Cortex of kidney (tissue), 1 donor: ENCODE measurements at places on chromosomes 13 and 19.
A peak's percentile ranks its signal among the peaks of the same experiment; 100 is the strongest.

DNA sequence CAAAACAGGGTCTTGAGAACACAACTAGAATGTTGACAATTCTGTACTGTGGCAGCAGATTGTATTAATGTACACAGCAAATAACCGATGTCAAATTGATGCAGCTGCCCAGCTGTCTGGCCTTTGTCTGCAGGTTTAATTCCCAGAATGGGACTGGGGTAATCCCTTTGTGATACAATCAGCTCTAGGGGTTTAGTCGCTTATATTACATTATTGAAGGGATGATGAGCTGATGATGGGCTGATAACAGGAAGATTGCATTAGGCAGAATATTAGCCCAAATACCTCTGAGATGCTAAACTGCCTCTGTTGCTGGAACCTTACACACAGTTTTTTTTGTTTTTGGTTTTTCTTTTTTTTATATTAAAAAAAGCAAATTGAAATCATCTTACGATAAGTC is 265.0 kb downstream of the RBM26 start:
- DNase-seq = no peak

- no peak for DNase-seq
Observed at GRCh38 chr13:34364633-34365032, 546.7 kb downstream of the RFC3 start.

DNA sequence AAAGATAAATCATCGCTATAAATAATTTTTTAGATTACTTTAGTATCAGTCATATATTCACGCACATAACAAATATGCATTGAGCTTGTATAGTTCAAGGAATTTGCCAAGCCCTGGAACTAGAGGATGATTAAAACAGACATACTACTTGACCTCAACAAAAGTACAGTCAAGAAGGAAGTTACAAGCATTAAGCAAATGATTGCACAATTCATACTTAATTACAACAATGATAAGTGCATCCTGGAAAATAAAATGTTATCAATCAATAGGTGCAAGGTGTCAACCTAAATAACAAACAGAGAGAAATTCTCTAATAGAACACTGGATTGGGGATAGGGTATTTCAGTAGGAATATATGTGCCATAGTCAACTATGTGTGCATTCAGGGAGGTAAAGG is 491.2 kb downstream of the GPC5 start:
- no peak for DNase-seq

DNA sequence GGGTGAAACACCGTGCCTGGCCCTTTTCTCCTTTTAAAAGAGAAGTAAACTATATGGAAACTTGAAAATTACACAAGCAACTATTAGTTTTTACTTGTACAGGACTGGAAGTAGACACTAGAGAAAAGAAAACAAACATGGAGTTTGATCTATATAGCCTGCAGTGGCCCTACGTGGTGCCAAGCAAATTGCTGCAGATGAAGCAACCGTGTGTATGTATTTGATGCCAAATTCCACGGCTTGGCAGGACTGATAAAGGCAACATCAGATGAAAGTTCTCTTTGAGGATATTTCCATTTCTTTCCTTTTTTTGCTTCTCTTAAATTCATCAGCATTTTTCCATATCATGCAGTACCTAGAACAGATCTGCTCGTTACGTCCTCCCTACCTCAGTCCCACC is 49.8 kb downstream of the ATP8A2 start:
- no peak for DNase-seq

DNA sequence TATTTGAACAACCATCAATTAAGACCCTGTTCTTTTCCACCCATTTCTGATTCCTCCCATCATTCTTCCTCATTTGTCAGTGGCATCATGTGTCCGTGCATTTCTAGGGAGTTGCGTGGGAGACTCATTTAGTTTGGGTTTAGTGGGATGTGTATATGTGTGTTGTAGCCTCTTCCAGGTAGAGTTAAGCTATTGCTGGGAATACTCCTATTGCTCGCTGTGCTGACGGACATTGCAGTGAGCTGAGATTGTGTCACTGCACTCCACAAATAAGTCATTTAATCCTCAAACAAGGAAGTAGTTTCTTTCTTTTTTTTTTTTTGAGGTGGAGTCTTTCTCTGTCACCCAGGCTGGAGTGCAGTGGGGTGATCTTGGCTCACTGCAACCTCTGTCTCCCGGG is 42.2 kb upstream of the RCBTB2 start:
- DNase-seq = no peak

- DNase-seq = no peak
Observed at GRCh38 chr19:4589579-4590410, 30.3 kb upstream of the SEMA6B start.

DNA sequence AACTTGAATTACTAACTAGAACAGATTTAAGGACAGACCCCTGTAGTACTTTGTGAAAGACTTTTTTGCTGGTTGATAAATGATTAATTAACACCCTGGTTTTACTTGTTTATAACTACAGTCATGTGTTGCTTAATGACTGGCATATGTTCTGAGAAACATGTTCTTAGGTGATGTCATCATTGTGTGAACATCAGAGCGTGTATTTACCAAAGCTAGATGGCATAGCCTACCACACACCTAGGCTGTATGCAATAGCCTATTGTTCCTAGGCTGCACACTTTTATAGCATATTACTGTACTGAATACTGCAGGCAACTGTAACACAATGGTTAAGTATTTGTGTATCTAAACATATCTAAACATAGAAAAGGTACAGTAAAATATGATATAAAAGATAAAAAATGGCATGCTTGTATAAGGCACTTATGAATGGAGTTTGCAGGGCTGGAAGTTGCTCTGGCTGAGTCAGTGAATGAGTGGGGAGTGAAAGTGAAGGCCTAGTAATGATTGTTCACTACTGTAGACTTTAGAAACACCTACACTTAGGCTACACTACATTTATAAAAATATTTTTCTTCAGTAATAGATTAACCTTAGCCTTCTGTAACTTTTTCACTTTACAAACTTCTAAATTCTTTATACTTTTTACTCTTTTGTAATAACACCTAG is 260.3 kb downstream of the KCNRG start:
- DNase-seq = no peak

DNA sequence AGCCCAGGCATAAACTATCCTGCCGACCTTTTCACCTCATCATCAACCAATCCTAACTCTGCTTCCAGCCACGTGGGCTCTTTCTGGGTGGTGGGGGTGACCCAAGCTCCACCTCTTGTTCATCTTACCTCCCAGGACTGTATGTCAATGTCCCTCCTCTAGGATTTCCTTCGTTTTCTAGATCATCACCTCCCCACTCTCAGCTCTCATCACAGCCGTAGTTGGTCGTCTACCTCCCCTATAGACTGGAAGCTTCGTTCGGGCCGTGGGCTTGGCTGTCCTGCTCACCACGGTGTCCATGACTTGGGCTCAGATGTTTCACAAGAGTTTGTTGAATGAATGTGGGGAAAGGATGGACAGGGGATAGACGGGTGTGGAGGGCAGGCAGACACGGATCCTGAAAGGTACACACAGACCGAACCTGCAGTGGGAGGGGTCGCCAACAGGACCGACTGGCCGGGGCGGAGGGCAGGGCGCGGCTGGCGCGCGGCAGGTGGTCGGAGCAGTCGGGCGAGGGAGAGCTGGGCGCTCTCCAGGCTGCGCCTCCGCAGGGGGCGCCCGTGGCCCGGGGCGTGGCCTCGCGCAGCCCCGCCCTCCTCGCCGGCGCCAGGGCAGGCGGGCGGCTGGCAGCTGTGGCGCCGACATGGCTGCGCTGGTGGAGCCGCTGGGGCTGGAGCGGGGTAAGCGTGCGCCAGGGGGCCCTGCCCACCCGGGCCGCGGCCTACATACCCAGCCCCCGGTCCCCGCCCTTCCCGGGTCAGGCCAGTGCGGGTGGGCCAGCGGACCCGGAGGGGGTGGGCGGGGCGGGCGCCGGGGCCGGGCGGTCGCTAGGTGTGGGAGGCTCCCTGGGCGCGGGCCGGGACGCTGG is at the start of gene LIN7B:
Gene LIN7B, plus strand, starts transcription at position 609 of the 868 bp plus-strand sequence. Its CDS starts 35 bp downstream, at position 644.
- DNase-seq = no peak

GRCh38 chr13:34941835-34942731 is at the start of gene NBEA:
TSS of gene NBEA (plus strand) at chr13:34942270. CDS start at chr13:34942821, 551 bp downstream.
- DNase-seq = peak; percentile 4

DNA sequence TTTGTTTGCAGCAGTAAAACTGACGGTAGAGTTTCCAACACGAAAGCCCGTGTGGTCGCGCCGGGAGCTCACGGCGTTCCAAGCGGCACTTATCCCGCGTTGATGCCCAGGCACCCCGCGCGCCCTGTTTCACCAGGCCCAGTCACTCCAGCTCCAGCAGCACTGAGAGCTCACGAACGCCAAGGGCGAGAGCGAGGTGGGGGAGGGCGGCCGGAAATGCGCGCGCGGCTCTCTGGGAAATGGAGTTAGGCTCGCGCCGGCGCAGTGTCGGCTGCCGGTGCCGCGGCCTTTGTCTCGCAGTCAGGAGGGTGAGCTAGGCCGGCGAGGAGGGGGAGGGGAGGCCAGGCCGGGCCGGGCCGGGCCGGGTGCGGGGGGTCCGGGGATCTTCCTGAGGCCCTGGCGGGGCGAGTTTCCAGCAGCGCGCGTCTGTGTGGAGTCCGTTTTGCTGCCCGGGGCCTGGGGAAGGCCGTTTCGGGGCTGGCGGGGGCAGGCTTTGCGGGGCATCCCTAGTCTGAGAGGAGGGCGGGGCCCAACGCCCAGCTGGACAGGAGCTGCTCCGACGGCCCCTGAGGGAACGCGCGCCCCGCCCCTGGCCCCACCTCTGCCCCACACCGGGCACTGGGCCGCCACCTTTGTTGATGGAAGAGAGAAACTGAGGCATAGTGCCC is at the start of gene ZNF135:
Gene ZNF135, plus strand, starts transcription at position 280 of the 668 bp plus-strand sequence. CDS start 721 bp downstream, outside the sequence.
- peak; percentile 57 for DNase-seq

- DNase-seq = no peak
Observed at GRCh38 chr19:39247701-39248664, 673 bp downstream of the IFNL4 start.

- no peak for DNase-seq
Observed at GRCh38 chr13:84571264-84571663, 689.0 kb upstream of the SLITRK1 start.

- no peak for DNase-seq
Observed at GRCh38 chr19:4121815-4122214, 2.1 kb downstream of the MAP2K2 start.
